ENCODE measurements at places on chromosomes 2 and 18. TPM values are rescaled to one million over a fixed set of nuclear protein-coding genes. Genes with fewer than 3 reads are reported as not detected.

- DNase-seq, result peak; percentile 39
Measured at GRCh38 chr2:69716555-69717120, 25.3 kb upstream of the ANXA4 start.

DNA sequence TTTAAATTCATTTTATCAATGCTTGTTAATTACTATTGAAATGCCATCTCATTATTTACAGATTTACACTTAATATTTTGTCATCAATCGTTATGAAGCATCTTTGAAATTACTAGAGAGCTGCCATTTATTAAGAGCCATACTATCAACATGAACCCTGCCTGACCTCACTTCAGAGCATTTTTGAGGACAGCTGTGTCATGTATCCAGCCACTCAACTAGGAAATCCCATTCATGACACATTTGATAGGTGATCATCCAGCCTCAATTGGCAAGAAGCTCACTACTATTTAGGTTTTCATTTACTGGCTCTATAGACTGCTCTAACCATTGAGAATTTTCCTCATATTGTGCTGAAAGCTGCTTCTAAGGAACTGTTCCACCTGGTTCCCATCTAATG is 40.6 kb upstream of the TLK1 start:
- no peak for DNase-seq

DNA sequence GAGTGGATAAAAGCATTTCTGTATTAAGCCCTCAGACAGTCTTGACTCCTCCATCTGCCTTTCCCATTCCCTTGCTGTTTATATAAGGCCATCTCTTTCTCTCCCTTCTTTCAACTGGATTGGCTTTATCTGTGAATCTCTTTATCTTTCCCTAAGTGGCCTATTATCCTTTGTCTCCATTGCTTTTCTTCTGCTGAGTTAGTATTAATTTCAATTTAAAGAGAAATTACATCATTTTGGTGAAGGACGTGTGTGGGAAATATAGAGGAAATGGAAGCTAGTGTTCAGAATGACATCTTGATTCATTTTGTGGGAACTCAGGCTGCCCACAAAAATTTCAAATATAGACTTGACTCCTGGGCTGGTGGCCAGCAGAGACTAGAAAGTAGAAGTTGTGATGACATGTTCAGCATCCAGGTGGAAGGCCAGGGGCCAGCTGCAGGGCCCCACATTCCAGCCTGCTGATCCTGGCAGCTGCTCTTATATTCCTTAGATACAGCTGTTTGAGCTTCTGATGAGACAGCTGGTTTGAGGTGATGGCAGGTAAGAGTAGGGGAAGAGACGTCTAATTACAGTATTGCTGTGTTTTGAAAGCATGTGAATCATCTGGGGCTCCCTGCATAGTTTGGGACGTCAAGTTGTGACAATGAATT is 52.3 kb downstream of the DIS3L2 start:
- DNase-seq, result peak; percentile 95

- DNase-seq, result no peak
Measured at GRCh38 chr2:234843411-234843810, 108.4 kb upstream of the SH3BP4 start.

DNA sequence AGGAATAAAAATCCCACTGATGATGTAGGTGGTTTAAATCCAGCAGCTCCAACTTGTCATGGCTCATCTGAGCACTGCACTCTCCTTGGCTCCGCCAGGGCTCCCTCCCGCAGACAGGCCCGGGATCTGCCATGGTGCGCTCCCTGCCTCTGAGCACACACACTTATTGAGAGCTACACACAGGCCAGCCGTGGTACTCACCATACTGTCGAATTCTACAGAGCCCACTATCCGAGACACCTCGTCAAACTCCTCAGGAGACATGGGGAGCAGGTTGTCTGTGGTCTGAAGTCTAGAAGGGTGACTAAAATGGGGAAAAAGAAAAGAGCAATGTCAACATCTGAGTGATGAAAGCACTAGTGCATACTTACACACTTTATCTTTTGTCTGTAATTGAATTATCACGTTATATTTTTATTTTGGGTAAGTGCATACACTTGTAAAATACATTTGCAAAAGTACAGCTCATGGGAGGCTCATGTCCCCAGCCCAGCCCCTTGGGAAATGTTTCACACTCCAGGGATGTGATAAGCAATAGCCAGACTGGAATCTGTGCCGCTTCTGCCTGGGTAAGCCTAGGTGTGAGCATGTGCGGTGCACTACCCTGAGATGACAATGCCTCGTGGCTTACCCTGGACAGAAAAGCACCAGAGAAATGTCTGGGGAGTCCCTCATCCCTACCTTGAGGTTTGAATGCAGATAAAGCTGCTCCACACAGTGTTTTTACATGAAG is 39.2 kb downstream of the STAT1 start:
- DNase-seq, result no peak

DNA sequence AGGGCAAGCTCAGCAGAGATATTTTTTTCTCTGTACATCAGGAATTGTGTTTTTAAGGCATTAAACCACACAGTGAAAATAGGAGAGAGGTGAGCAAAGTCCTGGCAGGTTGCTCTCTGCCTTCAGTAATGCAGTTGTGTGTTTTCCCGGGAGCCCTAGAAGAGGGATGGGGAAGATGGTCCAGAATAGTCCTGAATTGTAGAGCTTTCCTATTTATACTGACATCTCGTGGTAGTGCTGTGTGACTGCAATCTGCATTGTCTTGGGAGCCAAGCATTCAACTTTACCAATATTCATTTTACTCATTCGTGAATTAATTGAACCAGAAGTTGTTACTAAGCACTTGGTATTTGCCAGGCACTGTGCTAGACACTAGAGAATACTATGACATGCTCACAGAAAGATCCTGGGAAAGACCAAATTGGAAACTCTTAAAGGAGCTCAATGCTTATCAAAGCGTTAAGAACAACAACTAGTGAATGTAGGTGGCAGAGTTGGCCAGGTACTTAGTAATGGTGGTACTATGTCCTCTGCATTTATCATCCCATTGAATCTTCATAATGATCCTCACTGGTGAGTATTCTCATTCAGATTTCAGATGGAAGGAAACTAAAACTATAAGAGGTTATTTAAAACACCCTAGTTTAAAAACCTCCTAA is 214.6 kb downstream of the TRIB2 start:
- peak; percentile 37 for DNase-seq

DNA sequence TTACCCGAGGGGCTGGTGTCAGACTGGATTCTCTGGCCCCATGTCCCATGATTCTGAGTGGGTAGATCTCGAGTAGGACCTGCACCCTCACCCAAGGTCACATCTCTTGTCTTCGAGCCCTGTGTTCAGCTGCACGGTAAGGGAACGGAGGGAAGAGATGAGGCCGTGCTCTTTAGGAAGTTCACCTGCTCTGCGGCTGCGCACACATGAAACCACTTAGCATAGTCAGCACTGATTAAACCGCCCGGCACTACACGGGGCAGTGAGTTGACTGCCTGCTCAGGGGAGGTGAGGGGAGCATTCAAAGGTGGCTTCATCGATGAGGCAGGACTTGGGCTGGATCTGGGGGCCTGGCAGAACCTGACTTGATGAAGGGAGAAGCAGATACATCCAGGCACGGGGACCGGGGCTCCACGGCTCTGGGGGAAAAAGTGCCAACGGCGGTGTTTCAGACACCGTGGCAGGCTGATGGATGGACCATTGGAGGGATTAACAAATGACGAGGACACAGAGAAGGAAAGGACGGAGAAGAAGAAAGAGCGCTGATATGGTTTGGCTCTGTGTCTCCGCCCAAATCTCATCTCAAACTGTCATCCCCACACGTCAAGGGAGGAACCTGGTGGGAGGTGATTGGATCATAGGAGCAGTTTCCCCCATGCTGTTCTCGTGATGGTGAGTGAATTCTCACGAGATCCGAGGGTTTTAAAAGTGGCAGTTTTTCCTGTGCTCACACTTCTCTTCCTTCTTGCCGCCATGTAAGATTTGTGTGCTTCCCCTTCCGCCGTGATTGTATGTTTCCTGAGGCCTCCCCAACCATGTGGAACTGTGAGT is 248.6 kb downstream of the CYP26B1 start:
- DNase-seq, result no peak

- DNase-seq, result no peak
Measured at GRCh38 chr2:65345631-65346030, 86.8 kb downstream of the SPRED2 start.

GRCh38 chr2:219353129-219353528 is 20.6 kb upstream of the RESP18 start:
- no peak for DNase-seq

DNA sequence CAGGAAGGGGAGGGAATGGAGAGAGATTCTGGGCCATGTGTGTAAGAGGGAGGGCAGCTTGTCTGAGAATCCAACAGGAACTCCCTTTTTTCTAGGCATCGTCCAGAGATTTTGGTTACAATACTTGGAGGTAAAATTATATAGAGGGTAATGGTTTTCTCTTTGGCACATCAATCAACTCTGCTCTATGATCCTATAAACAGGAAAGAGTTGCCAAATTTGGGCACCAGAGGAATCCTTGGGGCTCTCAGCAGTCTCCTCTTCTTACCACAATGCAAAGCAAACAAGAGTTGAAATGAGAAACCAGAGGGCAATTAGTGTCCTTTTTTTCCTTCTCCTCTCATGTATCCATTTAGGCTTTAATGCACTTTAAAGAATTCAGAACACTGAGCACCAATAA is 243.4 kb downstream of the SLC8A1 start:
- DNase-seq, result no peak

- DNase-seq, result no peak
Measured at GRCh38 chr2:71253476-71253875, 26.6 kb upstream of the PAIP2B start.

DNA sequence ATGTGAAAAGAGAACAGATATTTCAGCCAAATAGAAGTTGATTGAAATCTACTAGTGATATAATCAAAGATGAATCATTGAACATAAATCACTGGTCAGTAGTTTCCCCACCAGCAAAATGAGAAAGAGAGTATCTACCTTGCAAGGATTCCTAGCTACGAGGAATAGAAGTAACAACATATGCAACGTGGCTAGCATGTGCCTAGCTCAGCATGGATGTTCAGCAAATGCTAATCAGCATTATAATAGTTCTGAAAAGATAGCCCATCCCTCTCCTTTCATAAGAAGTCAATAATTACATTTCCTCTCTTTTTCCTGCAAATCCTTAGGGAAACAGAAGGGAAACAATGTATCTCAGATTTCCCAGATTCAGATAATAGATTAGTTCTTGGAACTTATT is 417.2 kb downstream of the SATB2 start:
- DNase-seq, result no peak

DNA sequence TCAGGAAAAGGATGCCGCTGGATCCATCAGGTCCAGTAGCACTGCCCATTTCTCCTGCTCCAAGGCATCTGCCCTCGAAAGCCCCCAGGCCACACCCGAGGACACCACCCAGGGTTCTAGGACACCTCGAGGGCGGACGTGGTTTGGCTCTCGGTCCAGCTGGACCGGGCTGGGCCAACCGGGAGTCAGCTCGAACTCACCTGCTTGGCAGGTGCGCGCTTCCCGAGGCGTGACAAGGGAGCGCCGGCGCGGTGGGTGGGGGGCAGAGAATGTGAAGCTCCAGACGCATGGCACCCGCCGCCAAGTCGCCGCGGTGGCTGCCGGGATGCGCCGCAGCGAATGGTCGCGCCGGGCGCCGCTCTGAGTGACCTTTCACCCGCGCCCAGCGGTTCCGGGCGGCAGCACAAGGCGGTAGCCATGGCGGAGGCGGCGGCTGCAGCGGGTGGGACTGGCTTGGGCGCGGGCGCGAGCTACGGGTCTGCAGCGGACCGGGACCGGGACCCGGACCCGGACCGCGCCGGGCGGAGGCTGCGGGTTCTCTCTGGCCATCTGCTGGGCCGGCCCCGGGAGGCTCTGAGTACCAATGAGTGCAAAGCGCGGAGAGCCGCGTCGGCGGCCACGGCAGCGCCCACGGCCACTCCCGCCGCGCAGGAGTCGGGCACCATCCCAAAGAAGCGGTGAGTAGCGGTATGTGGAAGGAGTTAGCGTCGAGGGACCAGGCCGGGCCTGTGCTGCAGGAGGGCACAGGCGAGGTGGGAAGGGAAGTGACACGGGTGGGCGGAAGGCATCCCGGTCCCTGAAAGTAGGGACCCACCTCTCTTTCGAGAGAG is at the start of gene AGPS:
AGPS (plus strand) TSS at position 401 of the 830 bp plus-strand sequence; CDS start at position 418, 17 bp downstream.
- peak; percentile 75 for DNase-seq

- DNase-seq, result no peak
Measured at GRCh38 chr2:115294999-115295398, 852.6 kb downstream of the DPP10 start.

GRCh38 chr2:126739141-126739540 is 83.2 kb downstream of the GYPC start:
- DNase-seq, result no peak

DNA sequence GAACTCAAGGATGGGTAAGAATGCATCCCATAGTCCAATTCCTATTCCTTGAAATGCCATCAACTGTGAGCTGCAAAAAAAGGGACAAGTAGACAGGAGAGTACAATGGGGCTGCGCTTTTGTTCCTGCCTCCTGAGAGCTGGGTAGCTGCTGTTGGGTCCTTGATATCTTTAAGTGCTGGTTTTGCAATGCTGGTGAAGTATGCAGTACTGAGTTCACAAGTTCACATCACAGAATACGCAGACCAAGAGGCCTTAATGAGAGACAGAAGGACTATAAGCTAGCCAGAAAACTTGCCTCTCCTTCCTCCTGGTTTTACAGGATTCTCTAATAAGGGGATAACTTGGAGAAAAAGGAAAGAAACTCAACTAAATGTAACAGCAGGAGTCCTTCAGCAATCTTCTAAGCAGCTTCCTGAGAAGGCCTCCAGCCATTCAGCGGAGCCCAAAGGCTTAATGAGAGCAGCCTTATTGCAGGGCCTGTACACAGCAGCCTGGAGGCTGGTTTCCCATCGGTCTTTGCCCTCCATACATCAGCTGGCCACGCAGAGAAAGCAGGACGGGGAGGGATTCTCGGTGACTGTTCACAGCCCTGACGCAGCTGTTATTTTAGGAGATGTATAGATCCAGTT is 293.1 kb downstream of the CDCA7 start:
- DNase-seq, result no peak

- DNase-seq, result no peak
Measured at GRCh38 chr2:232339121-232340081, 39.1 kb upstream of the ALPP start.

- no peak for DNase-seq
Measured at GRCh38 chr2:121647396-121647795, 1.9 kb downstream of the CLASP1 start.

DNA sequence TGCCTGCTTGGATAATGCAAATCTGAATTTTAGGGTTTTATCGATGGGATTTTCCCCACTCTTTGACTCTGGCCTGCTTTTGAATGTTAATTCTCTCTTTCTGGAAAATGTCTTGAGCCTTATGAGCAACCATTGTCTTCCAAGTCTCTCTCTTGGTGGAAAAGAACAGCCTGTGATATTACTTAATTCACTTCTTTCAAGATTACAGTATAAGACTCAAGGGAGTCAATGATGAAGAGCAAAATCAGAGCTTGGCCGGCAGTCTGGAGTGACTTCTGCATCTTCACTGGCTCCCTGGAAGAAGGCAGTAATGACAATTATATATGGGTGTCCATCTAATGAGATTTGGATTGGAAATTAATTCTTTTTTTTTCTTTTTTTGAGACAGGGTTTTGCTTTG is 122.9 kb upstream of the ZEB2 start:
- DNase-seq, result no peak

Gene ESPNL
- 0.85 TPM for total RNA-seq

Gene SMAD4
- 83.6 TPM for total RNA-seq

Gene PLB1
- 1.8 TPM for total RNA-seq

Gene SCG2
- total RNA-seq, result 4.6 TPM

Gene COL6A3
- 254 TPM for total RNA-seq

Gene PKDCC
- total RNA-seq, result 5.4 TPM

Gene LYPD6
- total RNA-seq, result 2.3 TPM

Gene CHST10
- 18.0 TPM for total RNA-seq

Gene CMPK2
- total RNA-seq, result 2.7 TPM

Gene TMEM150A
- 9.7 TPM for total RNA-seq

Gene COLEC12
- total RNA-seq, result not detected

Gene TSPYL6
- total RNA-seq, result not detected

Gene MFSD2B
- 0.07 TPM for total RNA-seq

Gene SH3BP4
- total RNA-seq, result 20.2 TPM

Gene ACMSD
- total RNA-seq, result not detected

Gene SCN9A
- 1.8 TPM for total RNA-seq
